ENCODE measurements at places on chromosomes 3 and 15. TPM values are rescaled to one million over a fixed set of nuclear protein-coding genes. Genes with fewer than 3 reads are reported as not detected.

DNA sequence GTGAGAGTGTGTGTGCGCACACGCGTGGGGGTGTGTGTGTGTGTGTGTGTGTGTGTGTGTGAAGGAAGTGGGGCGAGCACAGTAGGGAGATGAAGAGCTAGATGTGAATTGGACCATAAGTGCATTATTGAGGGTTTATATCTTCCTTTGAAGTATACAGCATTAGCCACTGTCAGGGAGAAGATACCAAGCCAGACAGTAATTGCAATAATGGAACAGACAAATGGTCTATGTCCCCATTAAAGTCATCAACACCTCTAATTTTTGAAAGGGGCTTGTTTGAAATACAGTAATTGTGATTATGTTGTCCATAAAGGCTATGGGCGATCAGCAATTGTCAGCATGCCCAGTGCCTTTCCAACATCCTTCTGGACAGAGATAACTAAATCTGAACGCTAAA lies 429.2 kb upstream of the NR2F2 start:
- DNase-seq = no peak

UBA3 gene
- 79.2 TPM for total RNA-seq

CCDC80 gene
- 272 TPM for total RNA-seq

- no peak for DNase-seq
Observed at GRCh38 chr3:38533285-38533976, 37.3 kb downstream of the EXOG start.

DNA sequence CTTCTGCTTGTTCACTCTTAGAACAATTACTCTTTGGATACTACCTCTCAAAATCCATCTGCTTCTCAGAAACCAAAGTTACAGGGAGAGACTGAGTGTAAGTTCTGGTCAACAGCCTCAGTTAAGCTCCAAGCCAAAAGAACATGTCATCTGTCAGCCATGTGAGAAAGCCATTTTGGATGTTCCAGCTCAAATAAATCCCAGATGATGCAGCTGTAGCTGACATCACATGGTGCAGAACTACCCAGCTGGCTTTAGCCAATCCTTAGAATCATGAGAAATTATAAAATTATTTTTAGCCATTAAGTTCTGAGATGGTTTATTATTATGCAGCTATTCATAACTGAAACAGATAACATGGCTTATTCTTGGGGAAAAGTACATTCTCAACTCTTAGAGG lies 696.0 kb downstream of the ZNF385D start:
- no peak for DNase-seq

DNA sequence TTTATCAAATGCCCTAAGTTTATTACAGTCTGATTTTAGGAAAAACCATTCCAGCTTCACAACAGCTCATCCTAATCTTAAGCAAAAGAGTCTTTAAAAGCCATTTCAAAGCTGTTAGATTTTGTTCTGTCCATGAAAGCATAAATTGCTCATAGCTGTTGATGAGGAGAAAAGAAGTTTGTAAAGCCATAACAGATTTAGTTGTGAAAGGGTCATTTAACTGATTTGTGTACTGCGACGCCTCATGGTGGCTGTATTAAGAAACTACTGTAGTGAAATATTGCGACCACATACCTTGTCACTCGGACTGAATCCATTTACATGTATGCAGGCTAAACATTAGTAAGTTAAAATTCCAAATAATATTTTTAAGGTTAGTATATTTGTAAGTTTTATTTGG lies 20.9 kb downstream of the BBX start:
- no peak for DNase-seq

- DNase-seq = peak; percentile 55
Observed at GRCh38 chr3:100401674-100402041, 319 bp downstream of the LNP1 start.

DNA sequence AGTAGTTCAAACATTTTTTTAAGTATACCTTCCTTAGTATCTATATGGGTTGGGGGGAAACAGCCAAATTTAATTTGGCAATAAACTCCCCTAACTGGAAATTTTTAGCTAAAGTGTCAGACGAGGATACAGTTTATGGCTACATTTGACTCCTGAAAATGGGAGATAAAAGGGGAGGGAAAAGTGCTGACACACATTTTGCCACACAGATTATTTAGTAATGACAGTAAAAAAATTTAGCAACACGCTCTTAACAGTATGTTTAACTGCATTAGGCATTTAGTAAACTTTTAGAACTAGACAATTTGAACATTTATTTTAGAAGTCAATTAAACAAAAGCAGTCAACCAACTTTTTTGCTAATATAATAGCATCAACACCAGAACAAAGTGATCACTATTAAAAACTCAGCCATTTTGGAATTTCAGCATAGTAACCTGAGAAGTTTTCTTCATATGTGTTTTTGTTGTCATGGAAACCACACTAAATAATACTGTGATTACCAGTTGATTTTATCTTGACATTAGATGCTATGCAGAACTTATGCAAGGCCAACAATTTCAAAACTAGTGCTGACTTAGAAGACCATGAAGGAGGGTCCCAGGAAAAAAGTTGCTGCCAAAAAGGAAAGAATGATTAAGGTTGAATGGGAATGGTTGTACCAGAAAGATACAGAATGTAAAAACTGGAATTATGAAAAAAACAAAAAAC lies 47.0 kb upstream of the TFG start:
- no peak for DNase-seq

DNA sequence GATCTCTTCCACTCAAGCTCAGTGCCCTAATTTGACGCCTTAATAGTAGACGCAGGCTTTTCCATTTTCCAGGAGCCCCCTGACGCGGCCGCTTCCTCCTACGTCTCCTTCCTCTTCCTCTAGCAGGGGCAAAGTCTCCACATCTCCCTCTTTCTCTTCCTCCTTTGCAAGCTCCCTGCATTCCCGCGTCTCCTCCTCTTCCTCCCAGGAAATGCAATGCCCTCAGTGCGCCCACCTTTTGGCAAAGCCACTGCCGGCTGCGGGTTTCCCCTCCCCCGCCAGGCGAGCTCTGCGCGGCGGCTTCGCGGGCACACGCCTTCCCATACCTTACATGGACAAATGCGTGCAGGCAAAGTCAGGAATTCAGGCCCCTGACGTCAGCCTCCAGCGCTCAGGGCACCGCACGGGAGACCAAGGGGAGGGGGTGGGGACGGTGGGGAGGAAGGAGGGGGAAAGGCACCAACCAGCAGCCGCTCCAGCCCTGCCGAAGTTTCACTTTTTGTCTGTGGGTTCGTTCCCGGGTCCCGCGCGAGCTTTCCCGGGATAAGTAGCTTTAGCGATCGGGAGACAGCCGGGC lies 432 bp upstream of the LPP start:
- peak; percentile 94 for DNase-seq

GRCh38 chr3:68090571-68090970 lies 436.2 kb upstream of the SUCLG2 start:
- DNase-seq = no peak

DNA sequence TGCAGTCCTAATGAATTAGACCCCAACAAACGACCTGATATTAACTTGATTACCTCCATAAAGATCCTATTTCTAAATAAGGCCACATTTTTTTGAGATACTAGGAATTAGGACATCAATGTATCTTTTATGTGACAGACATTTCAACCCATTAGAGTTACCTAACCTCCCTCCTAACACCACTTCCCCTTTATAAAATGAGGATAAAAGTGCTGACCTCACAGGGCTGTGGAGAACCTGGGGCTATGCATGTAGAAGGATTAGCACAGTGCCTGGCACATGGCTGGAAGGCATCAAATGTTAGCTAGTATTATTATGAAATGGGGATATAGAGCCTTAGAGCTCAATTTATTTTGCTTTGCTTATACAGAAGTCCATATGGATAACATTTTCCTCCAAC lies 53.5 kb upstream of the LRRN1 start:
- no peak for DNase-seq

GRCh38 chr15:52124270-52124880 lies 11.8 kb upstream of the BCL2L10 start:
- DNase-seq = no peak

DNA sequence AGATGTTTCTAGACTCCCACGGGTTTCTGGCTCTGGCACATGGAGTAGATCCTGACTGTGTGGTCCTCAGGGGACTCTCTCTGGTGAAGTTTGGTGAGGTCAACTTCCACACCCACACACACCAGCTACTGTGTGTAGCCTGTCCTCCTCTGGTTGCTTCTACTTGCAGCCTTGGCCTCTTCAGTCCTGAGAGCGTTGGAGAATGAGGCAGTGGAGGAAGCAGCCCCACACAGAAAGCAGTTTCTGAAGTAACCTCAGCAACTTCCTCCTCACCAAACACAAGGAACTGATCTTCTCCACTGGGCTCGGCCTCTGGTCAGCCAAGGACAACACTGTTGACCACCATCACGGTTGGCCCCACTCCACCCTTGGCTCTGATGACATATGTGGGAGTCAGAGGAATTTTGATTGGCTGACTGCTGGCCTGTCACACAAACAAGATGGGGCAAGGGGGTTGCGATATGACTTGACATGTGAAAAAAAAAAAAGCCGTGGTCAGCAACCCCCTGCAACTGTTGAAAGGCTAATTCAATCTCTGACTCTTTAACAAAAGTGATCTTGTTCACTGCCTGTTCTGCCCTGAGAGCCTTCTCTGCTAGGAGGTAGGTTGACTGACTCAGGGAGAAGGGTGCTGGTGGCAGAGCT lies 19.6 kb downstream of the CD86 start:
- DNase-seq = no peak
